HepG2 (cell line): ENCODE measurements at places on chromosomes 13 and 19.

DNA sequence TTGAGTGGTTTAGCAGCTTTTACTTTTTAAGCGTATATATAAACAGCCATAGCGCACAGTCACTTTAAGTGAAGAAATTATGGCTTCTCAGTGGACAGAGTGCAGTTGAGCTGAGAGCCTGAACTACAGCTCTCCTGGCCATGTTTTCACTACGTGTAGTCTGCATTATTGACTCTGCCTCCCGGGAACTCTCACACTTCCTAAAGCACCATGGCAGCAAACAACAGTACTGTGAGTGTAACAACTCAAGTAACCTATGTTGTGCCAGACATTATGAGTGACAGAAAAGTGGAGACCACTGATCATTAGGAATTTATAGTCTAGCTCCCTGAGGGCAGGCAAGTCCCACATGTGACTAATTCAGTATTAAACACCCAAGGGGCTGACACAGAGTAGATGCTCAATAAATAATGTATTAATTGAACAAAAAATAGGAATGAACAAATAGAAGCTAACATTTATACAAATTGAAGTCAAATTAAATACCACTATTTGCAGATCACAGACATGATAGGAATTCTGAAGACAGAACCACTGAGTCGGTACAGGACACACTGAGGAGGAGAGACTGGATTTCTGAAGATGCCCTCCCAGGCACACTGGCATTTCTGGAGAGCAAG lies 19.7 kb downstream of the EFNB2 start:
- no peak overlapping the region for H3K27ac ChIP-seq
- H3K4me1 ChIP-seq: no peaks in the 10 kb centered on the region
- H3K27me3 ChIP-seq: no peaks in the 10 kb centered on the region
- H3K36me3 ChIP-seq: no peaks in the 10 kb centered on the region

DNA sequence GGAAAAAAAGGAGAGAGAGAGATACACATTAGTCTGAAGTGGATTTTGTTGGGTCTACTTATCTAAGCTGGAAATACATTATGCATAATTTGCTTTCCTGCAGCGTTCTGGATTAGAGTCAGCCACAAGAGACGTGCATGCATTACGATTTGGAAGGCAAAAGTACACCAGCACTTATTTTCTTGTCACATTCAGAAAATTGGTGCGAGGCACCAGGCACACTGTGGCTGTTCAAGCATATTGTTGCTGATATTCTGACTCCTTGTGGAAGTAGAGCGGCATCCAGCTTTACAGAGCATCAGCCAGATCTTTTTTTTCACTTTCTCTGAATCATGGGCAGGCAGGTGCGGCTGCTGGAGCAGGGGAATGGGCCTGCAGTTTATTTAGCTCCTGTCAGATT lies 905.6 kb upstream of the SPRY2 start:
- no peak overlapping the region for H3K27ac ChIP-seq
- no peak overlapping the region for H3K4me3 ChIP-seq
- no peaks in the 10 kb centered on the region for H3K36me3 ChIP-seq
- H3K4me1 ChIP-seq: no peaks in the 10 kb centered on the region
- no peaks in the 10 kb centered on the region for H3K27me3 ChIP-seq
- DNase-seq: no peak

DNA sequence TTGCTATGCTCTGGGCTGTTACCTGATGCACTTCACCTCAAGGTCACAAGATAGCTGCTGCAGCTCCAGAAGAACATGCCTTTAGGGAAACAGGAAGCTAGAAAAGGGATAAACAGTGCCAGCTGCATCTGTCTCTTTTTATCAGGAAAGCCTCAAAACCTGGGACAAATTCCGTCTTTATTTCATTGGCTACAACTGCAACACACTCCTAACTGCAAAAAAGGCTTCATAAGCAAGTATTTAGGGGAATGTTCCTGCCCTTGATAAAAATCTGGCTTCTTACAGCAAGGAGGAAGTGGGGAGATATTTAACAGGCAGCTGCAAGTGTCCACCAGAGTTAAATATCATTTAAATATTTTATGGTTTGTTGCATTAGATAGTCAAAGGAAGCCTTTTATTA lies 34.2 kb upstream of the SERTM1 start:
- H3K27ac ChIP-seq: no peak overlapping the region
- H3K4me3 ChIP-seq: no peak overlapping the region
- no peaks in the 10 kb centered on the region for H3K4me1 ChIP-seq
- H3K36me3 ChIP-seq: no peaks in the 10 kb centered on the region
- no peaks in the 10 kb centered on the region for H3K27me3 ChIP-seq
- no peak for DNase-seq

DNA sequence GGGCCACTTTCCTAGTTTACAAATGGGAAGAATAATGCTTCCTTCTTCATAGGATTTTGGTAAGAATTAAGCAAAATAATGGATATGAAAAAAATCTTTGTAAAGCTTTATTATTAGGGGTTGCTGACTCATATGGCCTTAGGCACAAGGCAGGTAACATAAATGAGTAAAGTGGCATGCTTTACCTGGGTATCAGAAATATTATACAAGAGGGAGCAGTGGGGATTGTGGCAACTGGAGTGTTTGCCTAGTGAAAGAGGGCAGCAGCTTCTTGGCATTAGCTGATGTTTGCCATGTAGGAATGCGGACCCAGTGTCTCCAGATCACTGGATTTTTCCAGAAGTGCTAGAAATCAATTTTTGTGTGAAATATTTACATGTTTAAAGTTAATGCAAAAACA lies 19.5 kb downstream of the WDFY2 start:
- no peak overlapping the region for H3K4me3 ChIP-seq
- peaks cover 14% of the 10 kb centered on the region; the same call in 2 of the 3 replicates for H3K36me3 ChIP-seq
- DNase-seq: no peak
- no peaks in the 10 kb centered on the region for H3K27me3 ChIP-seq

- H3K4me3 ChIP-seq: no peak overlapping the region
- peaks cover 11% of the 10 kb centered on the region for H3K4me1 ChIP-seq
- no peaks in the 10 kb centered on the region for H3K27me3 ChIP-seq
- H3K27ac ChIP-seq: no peak overlapping the region
- H3K36me3 ChIP-seq: 0 out of 2 replicates have a peak, but pooled peaks cover 1% of the 10 kb centered on the region
- no peak for DNase-seq
These were observed 1.8 kb downstream of the SHKBP1 start for GRCh38 chr19:40578442-40578908.

DNA sequence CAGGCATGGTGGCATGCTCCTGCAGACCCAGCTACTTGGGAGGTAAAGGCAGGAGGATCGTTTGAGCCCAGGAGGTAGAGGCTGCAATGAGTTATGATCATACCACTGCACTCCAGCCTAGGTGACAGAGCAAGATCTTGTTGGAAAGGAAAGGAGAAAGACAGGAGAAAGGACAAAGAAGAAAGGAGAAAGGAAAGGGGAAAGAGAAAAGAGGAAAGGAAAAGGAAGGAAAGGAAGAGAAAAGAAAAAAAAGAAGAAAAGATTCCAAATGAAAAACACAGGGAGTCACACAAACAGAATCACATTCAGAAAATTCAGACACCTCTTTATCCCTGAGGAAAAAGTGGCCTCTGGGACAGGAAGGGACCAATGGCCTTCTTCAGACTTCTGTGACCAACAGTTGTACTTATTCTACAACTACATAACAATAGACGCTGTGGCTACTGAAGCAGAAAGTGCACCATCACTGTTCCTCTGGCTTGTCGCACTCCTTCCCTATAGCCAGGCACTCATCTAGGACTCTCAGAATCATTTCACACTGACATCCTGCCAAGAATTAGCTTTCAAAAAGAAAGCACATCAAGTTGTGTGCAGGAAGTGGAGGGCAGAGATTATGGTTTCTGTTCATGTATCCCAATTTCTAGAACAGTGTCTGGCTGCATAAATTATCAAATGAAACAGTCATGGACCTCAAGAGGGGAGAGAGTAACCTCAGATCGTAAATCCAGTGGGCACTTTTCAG lies 5.9 kb downstream of the MTMR6 start:
- H3K36me3 ChIP-seq: no peaks in the 10 kb centered on the region
- no peak for DNase-seq
- H3K4me3 ChIP-seq: no peak overlapping the region
- H3K27me3 ChIP-seq: no peaks in the 10 kb centered on the region

DNA sequence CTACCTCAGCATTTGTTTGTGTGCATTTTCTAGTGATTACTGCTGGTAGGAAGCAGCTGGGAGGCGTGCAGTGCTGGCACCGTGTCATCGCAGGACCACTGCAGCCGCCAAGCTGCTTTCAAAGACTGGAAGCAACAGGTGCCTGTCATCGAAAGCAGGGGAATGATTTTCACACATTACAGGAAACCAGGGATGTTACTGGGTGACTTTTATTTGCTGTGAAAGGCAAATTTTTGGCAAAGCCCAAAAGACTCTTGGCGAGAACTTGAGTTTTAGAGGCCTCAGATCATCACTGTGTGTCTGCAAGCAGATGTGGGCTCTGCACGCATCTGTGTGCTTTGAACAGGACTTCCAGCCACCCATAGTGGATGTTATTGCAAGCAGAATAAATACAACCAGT lies 176.4 kb downstream of the FLT1 start:
- no peak for DNase-seq
- peaks cover 45% of the 10 kb centered on the region for H3K4me1 ChIP-seq
- H3K4me3 ChIP-seq: no peak overlapping the region
- no peak overlapping the region for H3K27ac ChIP-seq
- H3K27me3 ChIP-seq: no peaks in the 10 kb centered on the region
- no peaks in the 10 kb centered on the region for H3K36me3 ChIP-seq

DNA sequence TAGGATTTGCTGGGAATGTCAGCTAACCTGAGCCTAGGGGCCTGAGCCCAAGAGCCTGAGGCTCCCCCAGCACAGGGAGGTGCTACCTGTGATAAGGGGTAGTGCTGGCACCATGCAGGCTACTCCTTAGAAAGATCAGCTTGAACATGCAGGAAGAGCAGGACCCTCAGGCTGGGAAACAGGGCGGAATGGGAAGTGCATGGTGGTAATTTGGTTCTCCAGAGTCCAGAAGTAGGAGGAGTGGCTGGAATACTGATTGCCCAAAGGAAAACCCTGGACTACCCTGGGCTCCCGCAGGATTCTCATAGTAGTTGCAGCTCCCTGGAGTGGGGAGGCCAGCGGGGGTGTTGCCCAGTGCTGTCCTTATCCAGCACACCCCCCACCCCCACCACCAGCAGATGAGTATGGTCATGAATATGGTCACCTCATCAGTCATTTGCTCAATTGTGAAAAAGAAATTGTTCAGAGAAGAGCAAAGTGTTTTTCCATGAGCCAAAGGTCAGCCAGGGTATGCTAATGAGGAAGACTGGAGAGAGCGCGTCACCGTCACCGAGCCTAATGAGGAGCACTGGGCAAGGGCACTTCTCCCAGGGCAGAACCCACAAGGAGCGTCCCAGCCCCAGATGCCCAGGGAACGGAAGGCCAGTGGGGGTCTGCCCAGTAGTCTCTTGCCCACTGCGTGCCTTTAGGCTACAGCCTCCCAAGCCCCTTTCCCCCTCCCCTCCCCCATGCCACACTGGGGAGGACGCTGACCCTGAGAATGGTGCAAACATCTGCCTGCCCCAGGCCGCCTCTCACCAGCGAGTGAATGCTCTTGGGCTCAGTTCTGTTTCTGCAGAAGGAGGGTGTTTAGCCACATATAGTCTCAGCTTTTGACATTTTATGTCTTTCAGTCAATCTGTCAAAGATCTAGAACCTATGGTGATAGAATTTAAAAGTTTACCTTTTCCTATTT lies 5.3 kb downstream of the SLC25A15 start:
- H3K4me1 ChIP-seq: peaks cover 56% of the 10 kb centered on the region
- DNase-seq: no peak
- peak overlapping the region; percentile 37 for H3K27ac ChIP-seq
- H3K36me3 ChIP-seq: peaks cover 20% of the 10 kb centered on the region
- no peak overlapping the region for H3K4me3 ChIP-seq

GRCh38 chr19:39525205-39525604 lies 7.4 kb downstream of the EID2B start:
- no peaks in the 10 kb centered on the region for H3K27me3 ChIP-seq
- H3K4me1 ChIP-seq: peaks cover 23% of the 10 kb centered on the region
- no peak overlapping the region for H3K4me3 ChIP-seq

GRCh38 chr13:23985060-23985459 lies 87.8 kb upstream of the C1QTNF9B start:
- H3K4me3 ChIP-seq: no peak overlapping the region
- peaks cover 4% of the 10 kb centered on the region; the same call in 1 of the 2 replicates for H3K4me1 ChIP-seq
- no peak overlapping the region for H3K27ac ChIP-seq
